ENCODE measurements at places on chromosomes 16 and 17. TPM values are rescaled to one million over a fixed set of nuclear protein-coding genes. Genes with fewer than 3 reads are reported as not detected.

Gene ZNF276
- 14.2 TPM for total RNA-seq

Gene AGRP
- not detected for total RNA-seq

Gene SLC5A11
- total RNA-seq: not detected

Gene HNF1B
- not detected for total RNA-seq

Gene AMZ2
- 58.2 TPM for total RNA-seq

Gene TMEM97
- 24.6 TPM for total RNA-seq

Gene CNGB1
- total RNA-seq: not detected

Gene NPIPB6
- not detected for total RNA-seq

Gene SPN
- total RNA-seq: 0.16 TPM

Gene CA4
- total RNA-seq: 1.2 TPM

Gene GLIS2
- 5.1 TPM for total RNA-seq

Gene PITPNM3
- 13.9 TPM for total RNA-seq

Gene PIP4K2B
- total RNA-seq: 166 TPM

Gene PCGF2
- total RNA-seq: 4.8 TPM

Gene CDR2L
- 4.5 TPM for total RNA-seq

Gene AXIN1
- total RNA-seq: 18.7 TPM

Gene CA5A
- total RNA-seq: not detected

Gene NUBP1
- 12.3 TPM for total RNA-seq

Gene SPATA32
- total RNA-seq: not detected

Gene TEKT1
- total RNA-seq: 1.2 TPM

Gene KRT25
- not detected for total RNA-seq

Gene GNGT2
- 0.31 TPM for total RNA-seq

Gene UMOD
- not detected for total RNA-seq

Gene TUBD1
- total RNA-seq: 9.8 TPM

Gene PRR35
- total RNA-seq: not detected

Gene MYH8
- total RNA-seq: 2.0 TPM

Gene FNDC8
- not detected for total RNA-seq

Gene WFIKKN1
- 0.47 TPM for total RNA-seq

Gene NAA38
- 20.1 TPM for total RNA-seq

Gene CNTNAP1
- total RNA-seq: 7.5 TPM

Gene KRT17
- total RNA-seq: 0.31 TPM

Gene KCNH6
- total RNA-seq: 0.16 TPM

Gene CES1
- total RNA-seq: 1.9 TPM

Gene C1QBP
- total RNA-seq: 123 TPM

Gene ITGAD
- total RNA-seq: not detected

Gene FOXF1
- 0.47 TPM for total RNA-seq

Gene ABCC11
- 0.16 TPM for total RNA-seq

Gene EVPL
- total RNA-seq: not detected

Gene MPP2
- 14.2 TPM for total RNA-seq

Gene FOXN1
- total RNA-seq: not detected

Gene KIFC3
- total RNA-seq: 44.6 TPM

Gene CLDN9
- total RNA-seq: not detected

Gene TMEM204
- total RNA-seq: 2.5 TPM

Gene KRTAP4-9
- not detected for total RNA-seq

Gene CLEC18A
- total RNA-seq: not detected

Gene HBZ
- 0.31 TPM for total RNA-seq

Gene HOXB6
- not detected for total RNA-seq

Gene PLA2G10
- total RNA-seq: not detected

Gene ZNF500
- total RNA-seq: 10.5 TPM

Gene ZG16B
- total RNA-seq: 0.47 TPM

Gene TMC6
- 2.3 TPM for total RNA-seq

Gene TOM1L1
- 7.8 TPM for total RNA-seq
